Renal cortical epithelial cell (primary cell): ENCODE measurements at places on chromosomes 12 and 14. TPM values are rescaled to one million over a fixed set of nuclear protein-coding genes. Genes with fewer than 3 reads are reported as not detected.

Gene CFAP251
- total RNA-seq = 2.4 and 16.5 TPM in 2 replicates

Gene IL26
- total RNA-seq = not detected in 2 replicates

- DNase-seq = no peak
Observed at GRCh38 chr14:58944343-58944967, 244.0 kb upstream of the DAAM1 start.

DNA sequence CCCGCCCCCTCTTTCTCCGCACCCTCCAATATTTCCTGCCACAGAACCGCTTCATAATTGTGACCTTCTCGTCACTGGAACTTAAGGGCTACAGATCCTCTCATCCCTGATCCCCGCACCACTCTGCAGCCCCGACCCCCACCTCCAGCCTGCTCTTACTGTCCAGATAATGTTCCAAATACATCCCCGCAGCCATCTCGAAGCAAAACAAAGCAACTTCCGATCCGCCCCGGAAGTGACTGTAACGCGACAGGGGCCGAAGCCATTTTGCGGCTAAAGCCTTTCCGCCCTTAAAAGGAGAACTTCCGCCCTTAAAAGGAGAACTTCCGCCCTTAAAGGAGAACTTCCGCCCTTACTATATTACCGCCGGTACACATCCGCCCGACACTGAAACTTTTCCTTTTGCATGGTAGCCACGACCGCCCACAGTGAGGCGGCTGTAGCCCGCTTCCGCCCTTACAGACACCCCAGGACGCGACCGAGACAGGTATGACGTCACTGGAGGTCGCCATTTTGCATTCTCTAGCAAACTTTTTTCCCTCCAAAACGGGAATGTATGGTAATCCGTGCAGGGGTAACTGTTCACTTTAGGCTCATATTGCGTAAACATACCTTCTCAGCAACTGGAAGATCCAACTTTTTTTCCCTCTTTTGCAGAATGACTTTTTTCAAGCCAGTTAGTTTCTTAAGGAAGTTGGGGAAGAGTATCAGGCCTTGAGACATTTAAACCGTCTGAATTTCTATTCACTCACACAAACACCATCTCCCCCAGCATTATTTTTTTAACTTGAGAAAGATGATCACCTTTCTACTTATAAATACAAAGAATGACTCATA lies at the start of gene ING4:
Gene ING4, minus strand, starts transcription at position 214 of the 837 bp plus-strand sequence. Its CDS starts 18 bp downstream, at position 196.
- DNase-seq = peak; percentile 99

Gene STAT6
- total RNA-seq = 105 and 131 TPM in 2 replicates

Gene IRAK3
- total RNA-seq = 3.0 and 4.0 TPM in 2 replicates

Gene ALDH1L2
- 0.65 and 1.9 TPM in 2 replicates for total RNA-seq

- DNase-seq = no peak
Observed at GRCh38 chr12:113236539-113237399, 15.5 kb downstream of the TPCN1 start.

GRCh38 chr12:119817546-119818343 lies 59.4 kb downstream of the CIT start:
- no peak for DNase-seq

DNA sequence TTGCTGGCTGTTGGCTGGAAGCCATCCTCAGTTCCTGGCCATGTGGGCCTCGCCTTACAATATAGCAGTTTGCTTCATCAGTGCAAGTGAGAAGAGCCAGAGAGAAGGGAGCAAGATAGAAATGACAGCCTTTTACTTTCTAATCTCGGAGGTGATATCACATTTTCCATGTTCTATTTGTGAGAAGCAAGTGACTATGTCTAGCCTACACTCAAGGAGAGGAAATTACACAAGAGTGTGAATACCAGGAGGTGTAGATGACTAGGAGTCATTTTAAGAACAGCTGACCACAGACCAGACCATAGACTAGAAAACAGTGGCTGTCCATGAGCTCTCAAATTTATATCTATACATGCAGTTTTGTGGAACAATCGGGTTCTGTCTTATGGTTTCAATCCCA lies 163.0 kb upstream of the NRXN3 start:
- DNase-seq = peak; percentile 68

- peak; percentile 82 for DNase-seq
Observed at GRCh38 chr12:11862798-11863197, 207.9 kb upstream of the BCL2L14 start.
